ENCODE measurements at places on chromosomes 6 and 20.

GRCh38 chr6:149990661-149991471 lies 27.1 kb downstream of the ULBP1 start:
- peak; percentile 58 for DNase-seq

GRCh38 chr20:4040283-4041179 lies 25.2 kb upstream of the RNF24 start:
- DNase-seq: no peak

- DNase-seq: no peak
Observed at GRCh38 chr6:133632906-133633305, 256.0 kb upstream of the TCF21 start.

- peak; percentile 74 for DNase-seq
Observed at GRCh38 chr20:17898548-17898994, 70.0 kb downstream of the SNX5 start.

- no peak for DNase-seq
Observed at GRCh38 chr6:4017834-4018170, 61.1 kb downstream of the FAM217A start.

GRCh38 chr6:104559435-104560202 lies 300.1 kb downstream of the HACE1 start:
- DNase-seq: no peak

- no peak for DNase-seq
Observed at GRCh38 chr6:130514712-130515111, 148.9 kb downstream of the TMEM200A start.

DNA sequence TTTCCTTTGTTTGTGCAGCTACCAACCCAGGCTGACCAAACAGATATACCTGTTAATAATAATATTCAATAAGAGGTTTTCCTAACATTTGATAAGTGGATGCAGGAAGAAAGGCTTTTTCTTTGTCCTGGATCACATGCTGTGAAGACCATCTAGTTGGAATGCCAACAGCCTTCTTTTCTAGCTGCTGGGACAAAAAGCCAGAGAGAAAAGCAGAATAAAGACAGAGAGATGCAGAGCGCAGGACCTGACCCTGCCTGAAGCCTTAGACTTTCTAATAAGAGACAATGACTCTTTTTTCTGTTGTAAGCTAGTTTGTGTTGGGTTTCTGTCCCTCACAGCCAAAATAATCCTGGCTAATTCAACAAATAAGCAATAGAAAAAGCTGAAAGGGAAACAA lies 308.2 kb downstream of the PHF3 start:
- DNase-seq: no peak

DNA sequence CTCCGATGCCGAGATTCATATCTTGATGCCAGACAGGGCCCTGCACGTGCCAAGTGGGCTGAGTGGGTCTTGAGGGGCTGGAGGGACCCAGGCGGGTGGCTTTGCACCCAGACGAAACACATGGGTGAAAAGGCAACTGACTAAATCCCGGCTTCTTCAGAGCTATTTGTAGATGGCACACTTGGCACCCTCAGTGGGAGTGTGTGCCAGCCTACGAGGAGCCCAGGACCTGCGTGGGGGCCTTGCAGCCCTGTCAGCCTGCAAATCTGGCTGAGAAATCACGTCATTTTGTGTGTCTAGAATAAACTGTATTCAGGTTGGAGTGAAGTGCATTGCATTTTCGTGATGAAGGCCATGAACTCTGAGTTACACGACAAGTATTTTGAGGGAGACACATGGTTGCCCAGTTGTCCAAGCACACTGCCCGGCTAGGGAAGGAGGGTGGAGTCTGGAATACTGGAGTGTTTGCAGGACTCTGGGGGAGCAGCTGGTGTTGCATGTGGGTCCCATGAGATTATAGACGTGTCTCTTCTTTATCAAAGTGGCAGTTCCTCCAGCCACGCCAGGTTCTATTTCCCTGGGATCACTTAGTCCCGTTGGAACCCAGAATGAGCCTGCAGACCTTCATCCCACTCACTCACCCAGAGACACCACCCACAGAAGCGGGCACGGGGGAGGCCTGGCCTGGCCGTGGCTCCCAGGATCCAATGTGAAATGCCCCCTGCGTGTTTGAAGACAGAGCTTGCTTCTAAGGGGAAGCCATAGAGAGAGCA lies 60.2 kb downstream of the DLL1 start:
- DNase-seq: peak; percentile 1

DNA sequence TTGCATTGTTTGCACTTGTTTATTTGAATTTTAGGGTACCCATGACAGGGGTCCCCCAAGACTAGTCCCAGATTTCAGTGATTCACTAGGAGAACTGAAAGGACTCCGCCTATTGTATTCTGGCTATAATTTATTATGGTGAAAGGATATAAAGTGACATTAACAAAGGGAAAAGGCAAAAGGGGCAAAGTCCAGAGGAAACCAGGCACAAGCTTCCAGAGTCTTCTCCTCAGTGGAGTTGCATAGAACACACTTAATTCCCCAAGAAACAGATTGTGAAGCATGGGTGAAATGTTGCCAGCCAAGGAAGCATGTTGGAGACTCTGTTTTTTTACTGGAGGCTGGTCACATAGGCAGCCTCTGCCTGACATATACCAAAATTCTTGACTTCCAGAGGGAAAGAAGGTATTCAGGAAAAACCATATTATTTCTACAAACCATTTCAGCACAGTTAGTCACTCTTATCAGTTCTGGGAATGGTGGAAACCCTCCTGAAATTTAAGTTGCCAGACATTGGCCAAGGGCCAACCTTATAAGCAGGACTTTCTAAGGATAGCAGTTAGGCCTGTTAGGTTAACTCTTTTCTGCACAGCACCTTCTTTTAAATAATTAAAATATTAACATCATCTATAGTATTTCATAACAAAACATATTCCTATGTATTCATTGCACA lies 71.8 kb downstream of the FIG4 start:
- no peak for DNase-seq

- DNase-seq: no peak
Observed at GRCh38 chr6:158465747-158466146, 94.1 kb upstream of the TMEM181 start.
